ENCODE measurements at places on chromosomes 4 and X.

DNA sequence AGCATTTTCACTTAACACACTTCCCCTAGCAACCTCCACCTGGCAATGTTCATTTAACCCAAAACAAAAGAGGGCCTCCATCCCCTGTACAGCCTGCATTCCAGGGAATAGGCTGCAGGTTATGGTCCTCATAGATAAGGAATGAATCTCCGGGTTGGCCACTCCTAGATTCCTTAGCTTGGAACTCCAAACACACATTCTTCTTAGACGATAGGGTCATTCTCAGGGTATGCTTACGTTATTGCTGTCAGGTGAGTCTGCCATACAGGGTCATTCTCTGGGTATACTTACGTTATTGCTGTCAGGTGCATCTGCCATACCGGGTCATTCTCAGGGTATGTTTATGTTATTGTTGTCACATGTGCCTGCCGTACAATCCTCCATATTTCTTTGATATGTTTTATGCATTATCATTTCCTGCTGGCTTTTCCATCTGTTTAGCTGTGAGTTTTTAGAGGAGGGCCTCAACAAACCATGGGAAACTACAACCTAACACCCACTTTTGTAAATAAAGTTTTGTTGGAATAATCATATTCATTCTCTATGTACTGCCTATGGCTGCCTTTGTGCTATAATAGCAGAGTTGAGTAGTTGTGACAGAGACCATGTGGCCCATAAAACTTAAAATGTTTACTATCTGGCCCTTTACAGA is 8.2 kb upstream of the AFF1 start:
- no peak for DNase-seq

- no peak for DNase-seq
Observed at GRCh38 chr4:1839282-1839681, 16.7 kb downstream of the LETM1 start.

GRCh38 chr4:26031704-26032103 is 117.7 kb downstream of the SMIM20 start:
- no peak for DNase-seq

DNA sequence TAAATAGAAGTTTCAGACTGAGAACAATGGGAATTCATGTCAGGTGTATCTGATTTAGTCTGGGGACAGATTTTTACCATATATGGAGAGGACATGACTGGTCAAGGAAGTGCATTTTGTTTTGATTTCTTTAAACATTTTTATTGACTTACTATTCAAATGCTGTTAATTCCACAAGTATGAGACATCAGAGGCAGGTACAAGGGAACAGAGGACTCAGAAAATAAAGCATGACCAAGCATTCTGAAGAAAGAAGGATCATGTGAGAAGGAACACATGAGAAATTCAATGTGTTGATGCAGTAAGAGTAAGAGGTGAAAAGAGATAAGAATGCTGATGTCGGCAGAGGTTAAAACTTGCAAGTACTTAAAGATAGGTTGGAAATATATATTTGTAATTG is 1452.6 kb downstream of the PCDH7 start:
- DNase-seq, result no peak

- peak; percentile 11 for DNase-seq
Observed at GRCh38 chr4:184345573-184345922, 127.9 kb upstream of the ENPP6 start.

DNA sequence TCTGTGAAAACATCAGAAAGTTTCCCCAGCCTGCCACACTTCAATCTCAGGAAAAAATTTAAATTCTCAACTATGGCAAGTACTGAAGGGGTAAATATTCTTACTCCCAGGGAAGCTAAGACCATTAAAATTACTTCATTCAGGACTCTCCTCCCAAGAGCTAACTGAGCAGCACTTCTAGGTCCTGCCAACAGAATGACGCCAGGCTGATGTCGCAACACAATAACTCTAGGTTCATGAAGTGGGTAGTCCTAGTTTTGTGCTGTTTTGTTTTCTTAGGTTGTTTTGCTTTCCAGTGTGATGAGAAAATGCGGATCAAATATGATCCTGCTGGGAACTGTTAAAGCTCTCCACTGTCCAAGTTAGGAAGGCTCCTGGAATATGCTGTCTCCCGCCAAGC is 180.0 kb downstream of the NKX6-1 start:
- no peak for DNase-seq

GRCh38 chr4:76558396-76559235 is 123.6 kb downstream of the SHROOM3 start:
- no peak for DNase-seq

GRCh38 chr4:176036585-176037205 is 28.9 kb upstream of the WDR17 start:
- no peak for DNase-seq

DNA sequence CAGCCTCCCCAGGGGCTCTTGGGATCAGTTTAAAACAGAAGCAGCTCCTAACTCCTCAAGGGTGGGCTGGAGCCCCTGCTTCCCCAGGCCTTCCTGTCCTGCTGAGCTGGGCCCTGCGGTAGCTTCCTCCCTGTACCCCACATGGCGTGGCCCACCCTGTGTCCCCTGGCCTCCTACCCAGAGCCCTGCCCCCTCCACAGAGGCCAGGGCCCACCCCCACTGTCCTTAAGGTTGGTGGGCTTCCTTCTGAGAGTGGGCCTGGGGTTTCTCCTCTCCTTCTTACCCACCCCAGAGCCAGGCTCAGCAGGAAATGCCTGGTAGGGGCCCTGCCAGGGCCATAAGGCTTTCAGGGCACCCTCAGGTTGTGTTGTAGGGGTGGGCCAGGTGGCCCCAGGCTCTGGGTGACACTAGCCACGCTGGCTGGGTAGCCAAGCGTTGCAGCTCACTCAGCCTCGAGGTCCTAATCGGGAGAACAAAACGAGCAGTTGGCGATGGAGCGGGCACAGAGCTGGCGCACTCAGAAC is 11.6 kb downstream of the SH3BP2 start:
- DNase-seq, result no peak

DNA sequence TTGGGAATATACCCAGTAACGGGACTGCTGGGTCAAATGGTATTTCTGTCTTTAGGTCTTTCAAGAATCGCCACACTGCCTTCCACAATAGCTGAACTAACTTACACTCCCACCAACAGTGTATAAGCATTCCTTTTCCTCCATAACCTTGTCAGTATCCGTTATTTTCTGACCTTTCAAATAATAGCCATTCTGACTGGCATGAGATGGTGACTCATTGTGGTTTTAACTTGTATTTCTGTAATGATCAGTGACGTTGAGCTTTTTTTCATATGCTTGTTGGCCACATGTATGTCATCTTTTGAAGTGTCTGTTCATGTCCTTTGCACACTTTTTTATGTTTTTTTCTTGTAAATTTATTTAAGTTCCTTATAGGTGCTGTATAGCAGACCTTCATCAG is 81.2 kb downstream of the ADAM29 start:
- no peak for DNase-seq

DNA sequence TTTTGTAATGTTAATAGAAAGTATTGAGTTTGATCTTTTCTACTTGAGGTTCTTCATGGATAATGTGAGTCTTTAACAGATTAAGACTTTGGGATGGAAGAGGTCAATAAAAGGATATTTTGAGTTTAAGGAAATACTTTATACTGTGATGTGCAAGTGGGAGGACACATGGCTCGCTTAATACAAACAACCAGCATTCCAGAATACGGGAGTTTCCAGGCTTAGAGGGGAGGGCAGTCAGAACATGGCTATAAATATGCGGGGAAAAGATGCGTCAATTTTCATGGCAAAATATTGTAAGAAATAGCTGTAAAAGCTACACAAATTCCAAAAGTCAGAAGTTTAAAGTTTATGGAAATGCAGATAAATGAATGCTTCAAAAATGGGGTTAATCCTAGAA is 192.3 kb downstream of the AASDH start:
- DNase-seq, result no peak

DNA sequence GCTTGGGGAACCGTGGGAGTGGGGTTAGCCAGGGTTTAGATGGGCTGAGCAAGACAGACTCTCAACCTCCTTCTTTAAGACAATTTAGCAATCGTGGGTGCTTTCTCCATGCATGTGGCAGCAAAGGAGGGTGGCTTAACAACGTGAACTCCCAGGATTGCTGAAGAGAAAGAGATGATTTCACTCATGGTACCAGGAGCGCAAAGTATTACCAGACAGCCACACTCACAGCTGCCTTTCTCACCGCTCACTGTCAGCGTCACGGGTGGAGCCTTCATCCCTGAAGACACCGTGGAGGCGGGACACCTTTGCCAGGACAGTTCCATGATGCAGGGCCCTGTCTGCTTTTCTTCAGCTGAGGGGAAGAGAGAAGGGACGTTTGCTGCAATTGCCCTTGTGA is 212.5 kb upstream of the PSAPL1 start:
- DNase-seq, result no peak

GRCh38 chr4:76854858-76855257 is 43.1 kb downstream of the SOWAHB start:
- no peak for DNase-seq

GRCh38 chr4:165367040-165367439 is 11.8 kb upstream of the CPE start:
- no peak for DNase-seq

GRCh38 chrX:18833071-18833731 is 125.8 kb downstream of the PPEF1 start:
- DNase-seq, result no peak

GRCh38 chr4:168712316-168712890 is 215.6 kb downstream of the PALLD start:
- DNase-seq, result no peak

GRCh38 chr4:23718435-23718834 is 171.4 kb downstream of the PPARGC1A start:
- DNase-seq, result no peak

- DNase-seq, result no peak
Observed at GRCh38 chr4:11805842-11806241, 377.1 kb upstream of the HS3ST1 start.

DNA sequence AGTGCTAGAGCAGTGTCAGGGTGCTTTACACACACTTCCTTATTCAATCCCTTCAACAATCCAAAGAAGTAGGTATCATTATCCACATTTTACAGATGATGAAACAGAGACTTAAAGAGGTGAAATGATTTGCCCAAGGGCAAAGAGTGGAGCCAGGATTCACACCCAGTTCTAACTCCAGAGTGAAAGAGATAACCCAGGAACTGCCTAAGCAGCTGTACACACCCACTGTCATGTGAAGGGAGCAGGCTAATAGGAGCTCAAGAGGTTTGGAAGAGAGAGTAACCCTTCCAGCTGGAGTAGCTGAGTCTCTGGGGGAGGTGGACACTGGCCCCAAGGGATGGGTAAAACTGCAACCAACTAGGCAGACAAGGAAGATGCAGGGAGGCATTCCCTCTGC is 92.5 kb downstream of the FBXL5 start:
- no peak for DNase-seq

- DNase-seq, result no peak
Observed at GRCh38 chr4:153643406-153644383, 40.4 kb upstream of the TLR2 start.

DNA sequence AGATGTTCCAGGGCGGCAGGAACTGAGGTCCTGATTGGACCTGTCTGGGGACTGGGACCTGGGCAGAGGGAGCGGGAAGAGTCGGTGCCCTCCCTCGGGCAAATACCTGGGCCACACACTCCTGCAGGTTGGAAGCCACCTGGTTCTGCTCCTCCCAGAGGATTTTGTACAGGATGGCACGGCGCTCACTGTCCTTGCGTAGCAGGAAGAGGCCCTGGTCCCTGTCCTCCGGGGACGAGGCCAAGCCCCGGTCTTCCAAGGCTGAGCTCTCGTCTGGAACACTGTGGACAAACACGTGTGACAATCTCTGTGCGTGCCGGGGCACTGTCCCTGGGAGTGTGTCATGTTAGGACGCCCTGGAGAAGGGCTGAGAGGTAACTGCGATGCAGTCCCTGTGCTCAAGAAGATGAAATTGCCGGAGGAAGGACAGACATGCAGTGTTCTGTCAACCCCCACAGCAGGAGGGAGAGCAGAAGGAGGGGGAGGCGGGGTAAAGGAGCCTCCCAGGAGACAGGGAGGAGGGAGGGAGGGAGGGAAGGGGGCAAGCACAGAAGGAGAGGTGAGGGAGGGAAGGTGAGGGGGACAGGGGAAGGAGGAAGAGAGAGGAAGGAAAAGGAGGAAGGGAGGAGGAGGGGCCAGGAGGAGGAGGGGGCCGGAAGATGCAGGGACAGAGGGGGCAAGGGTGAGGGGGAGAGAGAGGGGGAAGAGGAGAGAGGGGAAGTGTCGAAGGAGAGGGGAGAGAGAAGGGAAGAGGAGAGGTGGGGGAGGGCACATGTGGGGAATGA is 29.0 kb downstream of the PDHA1 start:
- no peak for DNase-seq

- no peak for DNase-seq
Observed at GRCh38 chr4:24411806-24412205, 172.5 kb downstream of the DHX15 start.

GRCh38 chrX:133229361-133229760 is 11.2 kb upstream of the TFDP3 start:
- no peak for DNase-seq

DNA sequence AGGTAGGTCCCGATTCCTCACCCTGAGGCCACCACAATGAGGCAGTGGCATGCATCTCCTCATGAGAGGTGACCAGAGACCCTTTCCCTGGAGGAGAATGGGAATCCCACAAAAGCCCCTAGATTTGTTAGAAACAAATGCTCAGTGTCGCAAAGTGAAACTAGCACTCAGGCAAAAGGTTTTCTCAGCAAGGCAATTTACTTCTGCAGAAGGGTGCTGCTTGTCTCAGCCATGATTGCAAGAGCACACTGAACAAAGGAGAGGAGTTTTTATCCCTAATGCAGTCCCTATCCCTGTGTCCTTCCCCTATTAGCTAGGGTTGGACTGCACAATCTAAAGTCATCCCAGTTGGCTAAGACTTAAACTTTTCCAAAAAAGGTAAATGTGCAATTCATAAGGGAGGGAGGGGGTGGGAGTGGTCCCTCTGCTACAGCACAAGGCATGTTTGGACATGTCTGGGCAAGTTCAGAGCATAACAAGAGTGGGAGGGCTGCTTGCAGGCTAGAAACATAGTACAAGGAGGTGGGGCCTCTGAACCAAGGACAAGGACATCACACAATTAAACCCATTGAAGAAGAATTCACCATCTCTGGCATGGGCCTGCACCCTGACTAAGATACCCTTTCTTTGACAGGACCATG is 185.3 kb downstream of the CCNG2 start:
- no peak for DNase-seq

DNA sequence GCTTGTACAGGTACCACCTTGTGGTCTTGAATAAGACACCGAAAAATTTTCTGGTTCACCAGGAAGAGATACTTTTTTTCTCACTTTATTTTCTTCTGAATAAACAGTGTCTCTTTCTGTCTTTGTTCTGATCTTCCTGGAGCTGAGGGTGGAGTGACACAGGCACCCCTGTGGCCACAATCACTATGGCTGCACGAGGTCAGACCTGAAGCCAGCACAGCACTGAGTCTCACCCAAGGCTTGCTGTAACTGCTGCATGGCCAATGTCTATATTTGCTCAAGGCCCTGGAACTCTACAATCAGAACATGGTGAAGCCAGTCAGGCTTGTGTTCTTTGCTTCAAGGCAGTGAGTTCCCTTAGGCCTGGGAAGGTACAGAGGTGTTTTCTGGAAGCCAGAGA is 87.2 kb downstream of the GPR174 start:
- no peak for DNase-seq
